Stimulated activated CD8-positive, alpha-beta memory T cell treated with anti-CD3 and anti-CD28 coated beads, Interleukin-2, amount 100 ng/mL, for 48 hours (primary cell): ENCODE measurements at places on chromosomes 2 and 18.
A peak's percentile ranks its signal among the peaks of the same experiment; 100 is the strongest.

- no peak for DNase-seq
Observed at GRCh38 chr2:119119999-119120756, 38.4 kb downstream of the C1QL2 start.

DNA sequence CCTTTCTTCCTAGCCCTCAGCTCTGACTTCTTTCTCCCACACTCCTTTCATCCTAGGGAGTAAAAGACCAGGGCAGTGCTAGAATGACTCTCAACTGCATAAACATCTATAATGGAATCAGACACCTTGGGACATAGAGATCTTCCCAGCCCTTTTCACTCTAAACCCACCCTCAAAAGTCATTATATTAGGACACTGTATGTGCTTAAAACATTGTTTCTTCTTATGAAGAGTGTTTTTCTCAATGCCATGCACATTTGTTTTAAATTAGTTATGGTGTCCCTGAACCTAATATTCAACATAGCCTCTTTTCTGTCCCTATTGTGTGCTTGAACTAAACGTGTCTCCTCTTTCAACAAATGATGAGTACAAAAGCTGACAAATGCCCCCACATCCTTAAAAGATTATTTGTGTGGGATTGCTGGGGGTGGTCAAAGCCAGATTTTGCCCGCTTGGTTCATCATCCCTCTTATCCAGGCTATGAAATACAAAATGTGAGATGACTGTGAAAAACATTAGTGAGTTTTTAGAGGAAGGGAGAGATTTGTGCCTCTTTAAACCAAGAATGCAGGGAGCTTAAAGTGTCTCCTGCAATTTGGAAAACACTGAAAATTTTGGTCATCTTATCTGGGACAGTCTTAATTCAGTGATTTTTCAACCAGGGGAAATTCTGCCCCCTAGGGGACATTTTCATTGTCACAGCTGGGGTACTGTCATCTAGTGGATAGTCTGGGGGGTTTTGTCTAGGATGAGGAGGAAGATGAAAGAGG, 29.0 kb downstream of the SERPINB5 start:
- peak; percentile 14 for DNase-seq

- DNase-seq: no peak
Observed at GRCh38 chr2:19120941-19121750, 237.3 kb downstream of the OSR1 start.

DNA sequence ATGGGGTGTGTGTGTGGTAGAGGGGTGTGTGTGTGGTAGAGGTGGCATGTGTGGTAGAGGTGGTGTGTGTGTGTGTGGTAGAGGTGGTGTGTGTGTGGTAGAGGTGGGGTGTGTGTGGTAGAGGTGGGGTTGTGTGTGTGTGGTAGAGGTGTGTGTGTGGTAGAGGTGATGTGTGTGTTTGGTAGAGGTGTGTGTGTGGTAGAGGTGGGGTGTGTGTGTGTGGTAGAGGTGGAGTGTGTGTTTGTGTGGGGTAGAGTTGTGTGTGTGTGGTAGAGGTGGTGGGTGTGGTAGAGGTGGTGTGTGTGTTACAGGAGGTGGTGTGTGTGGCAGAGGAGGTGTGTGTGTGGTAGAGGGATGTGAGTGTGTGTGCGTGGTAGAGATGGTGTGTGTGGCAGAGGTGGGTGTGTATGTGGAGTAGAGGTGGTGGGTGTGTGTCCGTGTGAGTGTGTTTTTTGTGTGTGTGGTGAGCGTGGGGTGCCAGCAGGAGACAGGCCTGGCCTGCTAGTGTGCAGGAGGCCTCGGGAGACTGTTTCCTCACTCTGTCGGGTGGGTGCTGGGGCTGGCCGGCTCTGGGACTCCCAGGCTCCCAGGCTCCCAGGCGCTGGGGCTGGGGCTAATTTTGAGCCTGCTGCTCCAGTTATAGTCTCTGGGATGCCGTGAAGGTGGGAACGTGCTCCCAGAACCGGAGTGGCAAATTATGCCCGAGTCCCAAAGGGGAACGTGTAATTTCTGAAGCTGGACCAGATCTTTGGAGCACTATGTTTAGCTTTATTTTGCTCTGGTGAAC, 165.2 kb downstream of the DYSF start:
- DNase-seq: no peak

GRCh38 chr18:51480407-51481261, 283.2 kb upstream of the MEX3C start:
- DNase-seq: no peak
